Gastroesophageal sphincter (tissue), 4 donors: ENCODE measurements at places on chromosomes 4 and X.

DNA sequence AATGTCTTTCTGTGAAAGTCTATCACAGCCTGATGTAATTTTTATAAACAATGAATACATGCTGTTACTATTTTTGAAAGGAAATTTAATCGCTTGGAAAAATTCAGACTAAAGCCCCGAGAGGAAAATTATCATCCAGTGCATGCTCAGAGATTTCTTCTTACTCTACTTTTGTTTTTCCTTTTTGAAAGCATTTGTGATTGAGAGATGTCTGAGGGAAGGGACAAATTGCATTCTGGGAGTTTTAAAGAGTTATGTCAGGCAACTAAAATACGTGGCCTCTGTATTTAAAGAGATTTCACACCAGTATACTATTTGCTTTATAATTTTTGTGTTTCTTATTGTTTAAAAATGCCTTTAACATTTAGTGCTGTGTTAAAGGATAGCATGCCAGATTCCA, 1.4 kb upstream of the ZFX start:
- no peak for ATAC-seq

GRCh38 chr4:141675384-141675783, 39.0 kb downstream of the IL15 start:
- no peak for ATAC-seq

DNA sequence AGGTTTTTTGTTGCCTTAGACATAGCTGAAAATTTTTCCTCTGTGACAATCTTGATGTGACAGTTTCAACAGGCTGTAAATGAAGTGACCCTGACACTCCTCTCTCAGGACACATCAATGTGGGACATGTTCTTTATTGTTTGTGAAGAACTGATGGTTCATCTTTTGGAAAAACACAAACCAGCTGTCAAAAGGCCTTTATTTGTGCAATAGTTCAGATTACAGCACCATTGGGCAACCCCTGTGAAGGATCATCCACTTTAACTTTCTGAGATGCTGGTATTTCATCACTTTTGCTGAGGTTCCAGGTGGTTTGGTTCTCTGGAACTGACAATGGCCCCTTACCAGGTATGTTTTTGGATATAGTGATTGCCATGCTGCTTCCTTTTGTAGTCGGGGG, 40.3 kb downstream of the OSTC start:
- no peak for ATAC-seq

DNA sequence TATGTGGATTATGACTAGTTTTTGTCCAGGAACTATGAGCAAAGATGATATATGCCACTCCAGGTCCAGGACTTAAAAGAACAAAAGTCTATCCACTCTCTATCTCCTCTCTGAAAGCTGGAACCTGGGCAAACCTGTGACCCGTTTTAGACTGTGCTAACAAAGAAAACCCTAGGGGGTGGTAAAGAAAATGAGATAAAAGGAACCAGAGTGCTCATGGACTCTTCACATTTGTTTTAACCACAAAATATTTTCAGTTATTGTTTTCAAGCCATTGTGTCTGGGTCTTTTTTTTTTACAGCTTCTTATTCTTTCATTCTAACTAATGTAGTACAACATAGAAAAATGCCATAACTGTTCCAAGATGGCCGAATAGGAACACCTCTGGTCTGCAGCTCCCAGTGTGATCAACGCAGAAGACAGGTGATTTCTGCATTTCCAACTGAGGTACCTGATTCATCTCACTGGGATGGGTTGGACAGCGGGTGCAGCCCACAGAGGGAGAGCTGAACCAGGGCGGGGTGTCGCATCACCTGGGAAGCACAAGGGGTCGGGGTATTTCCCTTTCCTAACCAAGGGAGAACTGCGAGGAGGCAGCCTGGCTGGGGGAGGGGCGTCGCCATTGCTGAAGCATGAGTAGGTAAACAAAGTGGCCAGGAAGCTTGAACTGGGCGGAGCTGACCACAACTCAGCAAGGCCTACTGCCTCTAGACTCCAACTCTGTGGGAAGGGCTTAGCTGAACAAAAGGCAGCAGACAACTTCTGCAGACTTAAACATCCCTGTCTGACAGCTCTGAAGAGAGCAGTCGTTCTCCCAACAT, 45.1 kb downstream of the CHM start:
- ATAC-seq: no peak

DNA sequence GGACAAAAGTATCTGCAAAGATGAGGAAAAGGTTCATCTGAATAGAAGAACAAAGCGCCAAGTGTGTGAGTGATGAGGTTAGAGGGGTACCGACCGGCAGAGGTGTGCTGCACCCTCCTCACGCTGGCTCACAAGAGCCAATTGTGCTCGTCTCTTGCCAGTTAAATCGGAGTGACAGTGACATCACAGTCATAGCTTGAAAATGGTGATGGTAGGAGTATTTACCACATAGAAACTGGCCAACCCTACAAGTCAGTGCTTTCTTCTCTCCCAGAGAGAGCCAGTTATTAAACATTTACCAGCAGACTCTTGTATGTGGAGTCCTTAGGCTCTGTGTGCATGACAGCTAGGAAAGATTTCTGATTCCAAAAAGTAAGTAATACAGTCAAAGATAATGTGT, 32.4 kb downstream of the CLDN22 start:
- ATAC-seq: no peak

DNA sequence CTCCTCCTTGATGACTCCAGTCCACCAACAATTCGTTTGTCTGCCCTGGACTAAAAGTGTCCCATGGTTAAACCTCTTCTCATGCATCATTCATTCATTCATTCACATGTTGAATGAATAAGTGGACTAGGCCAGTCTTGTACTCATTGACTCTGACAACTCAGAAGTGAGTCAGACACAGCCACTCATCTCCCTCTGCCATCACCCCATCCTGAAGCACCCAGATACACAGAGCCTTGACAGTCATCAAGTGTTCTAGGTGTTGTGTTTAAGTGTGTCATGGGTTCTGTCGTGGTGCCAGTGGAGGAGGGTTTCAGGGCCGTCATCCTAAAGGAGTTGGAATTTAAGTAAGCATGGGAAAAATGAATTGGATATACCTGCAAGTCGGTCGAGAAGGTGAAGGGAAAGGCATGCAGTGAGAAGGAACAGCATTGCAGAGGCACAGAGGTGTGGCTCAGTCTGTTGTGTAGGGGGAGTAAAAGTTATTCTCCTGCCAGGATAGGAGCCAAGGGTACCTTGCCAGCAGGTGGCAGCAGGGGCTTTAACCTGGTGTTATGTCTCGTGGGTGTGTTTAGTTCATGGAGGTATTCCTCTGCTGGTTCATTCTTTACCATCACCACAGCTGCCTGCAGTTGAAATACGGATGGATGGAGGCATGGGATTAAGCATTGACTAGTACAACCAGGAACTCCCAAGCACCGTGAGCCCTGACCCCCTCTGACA, 18.3 kb downstream of the MAGED2 start:
- no peak for ATAC-seq
